Fibroblast of skin of scalp (primary cell): ENCODE measurements at places on chromosomes 4 and X.

GRCh38 chrX:67544281-67545035 lies 637 bp downstream of the AR start:
- peak; percentile 11 for DNase-seq

DNA sequence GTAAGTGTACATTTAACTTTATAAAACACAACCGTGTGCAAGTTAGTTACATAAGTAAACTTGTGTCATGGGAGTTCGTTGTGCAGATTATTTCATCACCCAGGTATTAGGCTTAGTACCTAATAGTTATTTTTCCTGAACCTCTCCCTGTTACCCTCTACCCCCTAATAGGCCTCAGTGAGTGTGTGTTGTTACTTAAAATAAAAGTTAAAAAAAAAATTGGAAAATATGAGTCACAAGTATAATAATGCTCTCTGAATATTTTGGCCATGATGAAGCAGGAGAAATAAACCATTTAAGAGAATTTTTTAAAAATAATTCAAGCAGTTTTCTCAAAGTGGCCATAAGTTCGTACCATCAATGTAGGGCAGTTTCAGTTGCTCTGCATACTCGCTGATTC lies 105.1 kb upstream of the GRID2 start:
- DNase-seq, result peak; percentile 75

GRCh38 chrX:147914591-147914990 lies 2.9 kb downstream of the FMR1 start:
- DNase-seq, result no peak

DNA sequence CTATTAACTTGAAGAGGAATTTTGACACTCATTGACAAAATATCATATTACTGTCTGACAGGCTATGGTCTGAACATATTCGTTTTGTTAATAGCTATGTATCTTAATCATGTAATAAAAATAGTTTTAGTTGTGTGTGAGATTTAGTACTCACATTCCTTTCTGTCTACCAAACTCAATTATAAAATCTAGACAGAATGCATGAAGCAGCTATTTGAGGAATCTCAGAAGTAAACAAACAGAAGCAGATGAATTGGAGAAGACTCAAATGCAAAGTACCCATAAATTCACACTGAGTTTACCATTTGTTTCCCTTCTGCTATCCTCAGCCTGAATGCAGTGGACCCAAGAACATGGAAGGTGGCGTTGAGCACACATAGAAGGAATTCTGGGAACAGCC lies 841.6 kb upstream of the AADAT start:
- peak; percentile 61 for DNase-seq

- no peak for DNase-seq
These were observed 155.8 kb upstream of the IGFBP7 start for GRCh38 chr4:57265831-57266582.

DNA sequence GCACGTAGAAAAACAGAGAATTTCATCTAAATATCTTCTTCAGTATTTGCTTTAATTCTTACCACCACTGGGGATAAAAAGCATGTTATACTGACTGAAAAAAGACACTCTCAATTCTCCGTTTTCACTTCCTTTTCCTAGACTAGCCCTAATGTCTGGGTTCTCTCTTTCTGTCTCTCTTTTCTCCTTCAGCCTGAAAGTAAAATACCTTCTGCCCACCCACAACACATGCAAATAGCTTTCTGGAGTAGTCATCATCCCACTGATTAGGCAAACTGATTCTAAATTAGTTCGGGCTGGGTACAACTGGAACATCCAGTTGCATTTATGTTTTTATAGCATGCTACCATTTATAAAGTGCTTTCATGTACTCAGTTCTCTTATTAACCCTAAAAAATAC lies 142.4 kb upstream of the ANKRD50 start:
- peak; percentile 16 for DNase-seq

- no peak for DNase-seq
These were observed 162.1 kb downstream of the SMIM20 start for GRCh38 chr4:26076000-26076587.

- no peak for DNase-seq
These were observed 247.9 kb upstream of the GALNTL6 start for GRCh38 chr4:171565130-171565788.

- DNase-seq, result no peak
These were observed 56.6 kb upstream of the SCOC start for GRCh38 chr4:140316799-140317198.
